ENCODE measurements at places on chromosomes 3 and 15.

- DNase-seq, result no peak
These were observed 31.0 kb downstream of the ANP32A start for GRCh38 chr15:68789534-68790241.

GRCh38 chr15:92891533-92892200 lies 8.5 kb upstream of the CHD2 start:
- no peak for DNase-seq

DNA sequence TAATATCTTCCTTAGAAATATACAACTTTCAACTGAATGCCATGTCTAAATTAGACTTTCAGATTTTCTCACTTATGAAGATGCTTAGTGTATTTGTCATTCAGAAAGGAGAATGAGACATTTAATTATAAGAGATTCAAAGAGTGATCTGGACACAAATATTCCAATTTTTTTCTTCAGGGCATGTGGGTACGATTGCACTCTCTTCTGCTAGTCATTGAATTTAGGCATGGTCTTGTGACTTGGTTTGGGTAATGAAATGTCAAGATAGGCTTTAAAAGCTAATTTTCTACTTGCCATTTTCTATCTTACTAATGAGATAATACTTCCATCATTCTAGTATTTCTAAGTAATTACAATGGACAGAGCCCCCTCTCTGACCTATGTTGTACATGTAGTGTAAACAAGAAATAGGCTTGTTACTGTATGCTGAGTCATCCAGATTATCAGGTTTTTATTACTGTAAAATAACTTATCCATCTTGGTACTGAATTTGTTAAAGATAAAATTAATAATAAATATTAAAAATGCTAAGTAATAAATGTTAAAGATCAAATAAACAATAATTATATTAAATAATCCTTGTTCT lies 770.8 kb upstream of the BCHE start:
- DNase-seq, result no peak

GRCh38 chr3:191301782-191302411 lies 27.3 kb upstream of the CCDC50 start:
- DNase-seq, result no peak

- DNase-seq, result no peak
These were observed 62.1 kb downstream of the CORO2B start for GRCh38 chr15:68640791-68641331.

DNA sequence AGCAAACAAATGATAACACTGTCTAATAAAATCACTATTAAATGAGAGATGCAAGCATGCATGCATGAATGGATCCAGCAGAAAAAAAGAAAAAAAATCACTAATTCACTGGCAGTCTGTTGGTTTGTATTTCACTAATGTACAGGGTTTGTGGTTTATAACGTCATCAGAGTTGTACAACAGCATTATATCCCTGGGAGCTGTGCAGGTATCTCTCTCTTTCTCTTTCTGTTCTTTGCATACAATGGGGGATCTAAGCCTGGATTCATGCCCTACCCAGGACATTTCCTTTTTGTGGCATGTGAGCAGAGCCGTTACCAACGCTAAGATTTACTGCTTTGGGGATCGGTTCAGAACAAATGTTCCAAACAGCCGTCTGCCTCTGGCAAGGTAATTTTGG lies 229.5 kb downstream of the SOX2 start:
- DNase-seq, result no peak

Data from activated CD4-positive, alpha-beta T cell treated with anti-CD3 and anti-CD28 coated beads for 1 hour (primary cell).